Effector CD8-positive, alpha-beta T cell (primary cell): ENCODE measurements at places on chromosomes 11 and 22.

- DNase-seq = no peak
Observed at GRCh38 chr11:118057251-118058145, 19.4 kb upstream of the TMPRSS4 start.

DNA sequence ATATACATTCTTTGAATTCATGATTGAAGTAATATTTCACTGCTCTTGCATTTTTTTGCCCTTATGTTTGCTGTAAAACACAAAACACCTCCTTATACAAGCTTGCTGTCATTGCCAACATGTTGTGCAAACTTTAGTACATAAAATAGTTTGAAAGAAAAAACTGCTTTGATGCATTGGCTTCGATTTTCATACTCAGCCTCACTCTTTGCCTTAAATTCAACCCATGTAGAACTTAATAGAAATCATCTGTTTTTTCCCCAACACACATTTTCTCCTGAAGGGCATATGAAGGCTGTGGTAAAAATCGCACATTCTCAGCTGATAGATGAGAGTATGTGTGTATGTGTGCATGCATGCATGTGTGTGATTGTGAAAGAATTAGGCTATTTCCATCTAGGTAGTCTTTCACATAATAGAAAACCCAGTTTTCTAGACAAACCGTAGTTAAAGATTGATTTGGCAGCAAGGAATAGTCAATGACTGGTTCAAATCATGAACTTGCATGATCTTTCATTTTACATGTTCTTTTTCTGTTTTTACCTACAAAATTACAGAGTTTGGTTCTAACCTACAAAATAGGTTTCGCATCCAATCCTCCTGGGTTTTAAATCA lies 72.8 kb upstream of the MTMR2 start:
- no peak for DNase-seq

DNA sequence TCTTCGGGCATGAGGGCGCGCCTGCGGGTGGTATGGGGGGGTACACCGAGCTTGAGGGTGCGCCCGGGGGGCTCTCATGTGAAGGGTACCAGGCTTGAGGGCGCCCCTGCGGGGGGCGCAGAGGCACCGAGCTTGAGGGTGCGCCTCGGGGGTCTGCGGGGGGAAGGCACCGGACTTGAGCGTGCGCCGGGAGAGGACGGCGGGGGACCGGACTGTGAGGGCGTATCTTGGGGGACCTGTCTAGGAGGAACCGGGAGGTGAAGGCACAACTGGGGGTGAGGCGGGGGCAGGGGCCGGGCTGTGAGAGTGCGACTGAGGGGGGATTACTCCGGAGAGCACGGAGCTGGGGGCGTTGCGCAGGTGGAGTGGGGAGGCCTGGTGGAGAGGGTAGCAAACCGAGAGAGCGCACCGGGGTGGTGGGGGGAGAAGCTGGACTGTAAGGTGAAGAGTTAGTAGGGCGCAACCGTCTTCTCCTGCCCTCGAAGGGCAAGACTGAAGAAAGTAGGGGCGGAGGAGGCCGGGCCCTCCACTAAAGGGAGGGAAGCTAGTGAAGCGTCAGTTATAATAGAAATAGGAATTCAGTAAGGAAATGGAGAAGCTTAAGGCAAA lies 1.1 kb upstream of the DDX6 start:
- peak; percentile 27 for DNase-seq

DNA sequence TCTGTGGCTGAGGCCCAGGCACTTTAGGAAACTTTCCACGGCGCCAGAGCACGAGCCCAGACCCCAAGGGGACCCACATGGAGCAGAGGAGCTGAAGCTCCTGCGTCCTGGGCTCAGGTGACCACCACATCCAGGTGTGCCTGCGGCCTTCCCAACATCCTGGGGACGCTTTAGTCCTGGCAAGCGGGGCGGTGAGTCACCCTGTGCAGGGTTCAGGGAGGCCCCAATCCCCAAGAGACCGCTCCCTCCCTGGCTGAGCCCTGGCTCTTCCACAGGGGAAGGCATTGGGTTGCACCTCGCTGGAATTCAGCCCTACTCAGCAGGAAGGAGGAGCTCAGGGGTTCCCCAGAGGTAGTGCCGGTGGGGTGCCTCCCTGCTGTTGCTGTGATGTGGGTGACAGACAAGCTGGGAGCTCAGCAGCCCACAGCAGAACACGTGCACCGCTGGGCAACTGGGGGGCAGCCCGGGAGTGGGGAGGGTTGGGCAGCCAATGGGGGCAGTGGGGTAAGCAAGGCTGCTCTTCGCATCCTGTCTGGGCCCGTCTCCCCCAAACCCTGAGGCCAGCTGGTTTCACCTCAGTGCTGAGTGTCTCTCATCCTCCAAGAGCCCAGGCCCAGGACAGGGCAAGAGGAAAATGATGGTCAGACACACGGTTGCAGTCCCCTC lies 802.8 kb downstream of the BRD1 start:
- no peak for DNase-seq

GRCh38 chr11:121567995-121568394 lies 115.2 kb upstream of the SORL1-AS1 start:
- DNase-seq = no peak

GRCh38 chr11:95924414-95924760 lies 480 bp upstream of the MTMR2 start:
- no peak for DNase-seq

GRCh38 chr11:69353696-69354544 lies 60.0 kb downstream of the MYEOV start:
- DNase-seq = no peak

DNA sequence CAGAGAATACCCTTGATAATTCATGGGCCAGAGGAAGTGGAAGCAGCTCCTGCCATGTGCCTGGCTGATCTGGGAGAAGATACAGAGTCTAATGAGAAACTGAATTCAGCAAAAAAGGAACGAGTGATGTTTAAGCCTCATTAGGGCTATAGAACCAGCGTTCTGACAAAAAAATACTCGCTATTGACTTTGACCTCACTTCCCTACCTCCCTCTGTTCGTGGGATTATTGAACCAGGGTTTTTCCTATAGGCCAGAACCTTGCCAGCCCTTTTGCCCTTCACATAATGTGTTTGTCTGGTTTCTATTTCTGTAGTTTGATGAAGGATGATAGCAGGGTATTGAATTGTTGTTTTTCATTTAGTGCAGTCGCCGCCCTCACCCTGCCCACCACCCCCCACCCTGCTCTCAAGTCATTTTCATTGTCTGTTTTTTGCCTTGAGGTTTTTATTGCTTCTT lies 7.6 kb upstream of the RBFOX2 start:
- no peak for DNase-seq

DNA sequence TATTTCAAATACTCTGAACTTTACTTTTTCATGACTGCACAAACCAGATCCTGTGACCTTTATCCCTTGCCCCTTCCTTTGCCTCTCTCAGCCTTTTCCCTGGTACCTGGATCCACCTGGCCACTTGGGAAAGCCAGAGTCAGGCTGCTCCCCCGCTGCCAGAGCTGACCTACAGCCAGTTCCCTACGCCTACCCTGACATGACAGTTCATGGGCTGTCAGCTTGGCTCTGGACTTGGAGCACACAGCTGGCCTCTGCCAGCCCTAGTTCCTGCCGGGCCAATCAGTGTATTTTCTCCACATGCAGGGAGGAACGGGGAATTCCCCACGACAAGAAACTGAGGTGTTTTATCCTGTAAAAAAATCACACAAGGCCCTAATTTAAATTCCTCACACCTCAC lies 382.6 kb downstream of the INSC start:
- DNase-seq = no peak

DNA sequence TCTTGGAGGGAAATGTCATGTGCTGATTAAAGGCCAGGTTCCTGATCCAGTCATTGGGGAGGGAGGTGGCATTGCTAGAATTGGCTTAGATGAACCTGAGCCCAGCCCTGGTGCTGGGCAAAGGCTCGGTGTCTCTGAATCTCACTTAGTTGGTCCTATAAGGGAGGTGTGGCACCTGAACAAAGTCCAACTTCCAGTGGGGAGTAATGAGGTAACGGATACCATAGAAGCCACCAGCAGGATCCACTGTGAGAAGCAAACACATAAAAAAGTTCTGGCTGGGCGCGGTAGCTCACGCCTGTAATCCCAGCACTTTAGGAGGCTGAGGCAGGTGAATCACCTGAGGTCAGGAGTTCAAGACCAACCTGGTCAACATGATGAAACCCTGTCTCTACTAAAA lies 26.6 kb downstream of the PRDM11 start:
- no peak for DNase-seq

- no peak for DNase-seq
Observed at GRCh38 chr11:18468961-18469360, 13.3 kb downstream of the LDHAL6A start.

- DNase-seq = no peak
Observed at GRCh38 chr11:30406978-30407762, 84.3 kb downstream of the ARL14EP start.

DNA sequence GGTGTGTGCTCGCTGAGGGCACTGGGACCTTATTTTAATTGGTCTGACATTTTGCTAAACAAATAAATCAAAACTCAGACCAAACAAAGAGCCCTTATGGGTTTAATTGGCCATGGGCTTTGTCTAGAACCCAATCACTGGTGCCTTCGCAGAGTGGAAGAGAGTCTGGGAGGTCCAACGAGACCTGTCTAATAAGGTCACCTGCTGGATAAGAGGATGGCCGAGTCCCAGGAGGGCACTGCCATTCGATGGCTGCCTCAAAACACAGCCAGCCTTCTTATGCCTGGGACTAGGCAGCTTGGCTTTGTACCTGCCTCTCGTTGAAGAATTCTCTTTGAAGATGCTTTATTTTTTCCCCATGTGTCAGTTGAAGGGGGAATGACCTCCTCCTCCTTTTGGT lies 171.1 kb downstream of the CEP164 start:
- DNase-seq = no peak

GRCh38 chr22:49755631-49756001 lies 72.1 kb downstream of the BRD1 start:
- no peak for DNase-seq

DNA sequence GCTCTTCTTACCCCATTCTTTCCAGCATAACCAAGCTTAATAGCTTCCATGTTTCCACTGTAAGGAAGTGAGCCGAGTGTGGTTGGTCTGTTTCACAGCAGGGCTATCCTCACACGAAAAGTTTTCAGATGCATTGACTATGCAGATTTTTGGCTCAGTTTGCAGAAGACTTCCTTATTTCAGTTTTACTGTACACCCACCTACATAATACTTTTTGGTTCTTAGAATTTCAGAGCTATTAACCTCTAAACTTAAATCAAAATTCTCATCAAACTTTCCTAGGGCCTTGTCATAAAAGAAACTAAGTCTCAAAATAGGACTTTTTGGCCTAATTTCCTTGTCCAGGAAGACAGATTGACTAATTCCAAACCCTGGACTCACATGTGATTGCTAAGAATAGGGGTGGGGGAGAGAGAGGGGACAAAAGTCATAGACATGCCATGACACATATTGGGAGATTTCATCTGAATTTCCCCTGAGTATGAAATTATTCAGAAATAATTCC lies 7.3 kb upstream of the EHF start:
- no peak for DNase-seq

DNA sequence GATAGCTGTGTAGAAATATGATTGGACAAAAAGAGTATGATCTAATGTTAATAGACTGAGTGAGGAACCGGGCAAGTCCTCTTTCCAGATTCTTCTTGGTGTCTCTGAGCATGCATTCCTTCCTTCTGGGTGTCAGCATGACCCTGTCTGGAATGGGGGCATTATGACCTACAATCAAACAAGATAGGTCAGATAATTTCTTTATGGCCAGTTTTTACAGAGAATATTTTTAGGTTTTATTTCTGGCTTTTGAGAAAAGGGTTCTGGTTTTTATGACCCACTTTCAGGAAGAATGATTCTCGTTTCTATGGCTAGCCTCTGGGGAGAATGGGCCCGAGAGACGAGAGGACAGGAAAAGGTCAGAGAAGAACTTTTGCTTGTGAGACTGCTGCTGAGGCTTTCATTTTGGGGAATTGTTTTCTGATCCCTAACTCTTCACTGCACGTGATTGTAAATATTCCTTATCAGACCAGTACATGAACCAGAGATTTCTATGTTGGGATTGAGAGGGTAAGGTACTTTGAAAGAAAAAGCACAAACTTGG lies 383.8 kb downstream of the AASDHPPT start:
- no peak for DNase-seq

DNA sequence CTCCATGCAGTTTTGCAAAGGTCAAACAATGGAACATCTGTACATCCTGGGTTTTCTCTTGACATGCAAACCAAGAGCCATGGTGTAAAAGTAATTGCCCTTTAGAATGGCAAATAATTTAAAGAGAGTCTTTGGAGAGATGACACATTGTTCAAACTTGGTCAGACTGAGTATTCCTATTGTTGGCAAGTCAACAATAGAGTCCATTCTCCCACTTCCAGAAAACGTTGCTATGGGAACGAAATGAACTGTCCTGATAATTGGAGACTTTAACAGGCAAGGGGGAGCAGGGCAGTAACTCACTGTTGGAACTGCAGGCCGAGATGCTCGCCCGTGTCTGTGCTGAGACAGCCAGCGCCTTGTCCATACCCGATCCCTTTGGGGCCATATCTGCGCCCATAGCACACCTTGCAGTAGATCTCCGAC lies 13.9 kb downstream of the CSRP3 start:
- DNase-seq = no peak

- no peak for DNase-seq
Observed at GRCh38 chr22:31800065-31800464, 46.2 kb downstream of the DEPDC5 start.

DNA sequence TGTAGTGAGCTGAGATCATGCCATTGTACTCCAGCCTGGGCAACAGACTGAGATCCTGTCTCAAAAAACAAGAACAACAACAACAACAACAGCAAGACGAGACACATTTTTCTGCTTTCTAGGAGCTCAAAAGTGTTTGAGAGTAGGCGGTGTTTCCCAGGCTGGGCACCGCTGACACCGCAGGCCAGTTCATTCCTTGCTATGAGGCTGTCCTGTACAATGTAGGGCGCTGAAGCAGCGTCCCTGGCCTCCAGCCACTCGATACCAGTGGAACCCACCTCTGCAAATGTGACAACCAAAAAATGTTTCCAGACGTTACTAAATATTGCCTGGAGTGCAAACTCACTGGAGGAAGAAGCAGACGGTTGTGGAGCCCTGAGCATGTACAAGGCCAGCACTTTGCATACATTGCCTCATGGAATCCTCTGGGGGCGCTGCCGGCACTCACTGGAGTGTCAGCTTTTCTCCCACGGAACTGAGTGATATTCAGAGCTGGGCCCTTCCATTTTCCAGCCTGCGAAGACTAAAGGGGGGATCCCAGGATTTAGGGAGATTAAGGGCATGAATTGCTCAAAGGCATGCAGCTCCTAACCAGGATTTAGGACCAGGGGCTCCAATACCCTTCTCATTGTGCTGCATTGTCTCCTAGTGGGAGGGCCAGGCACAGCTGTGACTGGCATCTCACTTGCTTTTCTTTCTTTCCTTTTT lies 5.8 kb upstream of the MIEF1 start:
- no peak for DNase-seq

- no peak for DNase-seq
Observed at GRCh38 chr22:45034821-45035220, 25.0 kb upstream of the PHF21B start.
